H7 (cell line): ENCODE measurements at places on chromosomes 11 and 22.

DNA sequence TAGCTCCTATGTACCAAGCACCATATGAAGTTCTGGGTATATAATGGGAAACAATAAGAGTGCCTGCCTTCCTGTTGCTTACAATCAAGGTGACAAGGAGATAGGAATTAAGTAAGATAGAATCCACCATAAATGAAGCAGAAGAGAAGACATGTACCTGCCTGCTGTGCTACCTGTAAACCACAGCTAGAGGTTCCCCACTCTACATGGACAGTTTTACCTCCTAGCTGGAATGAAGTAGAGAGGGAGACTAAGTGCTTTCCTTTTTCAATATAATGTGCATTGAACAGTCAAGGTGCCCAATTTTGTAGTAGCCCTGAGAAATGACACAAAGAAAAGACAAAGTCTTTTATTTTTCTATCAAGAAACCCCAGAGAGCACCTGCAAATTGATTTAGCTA is 984.6 kb downstream of the DLG2 start:
- no peak for DNase-seq

GRCh38 chr22:31332010-31332409 is 14.1 kb downstream of the PATZ1 start:
- no peak for DNase-seq

- peak; percentile 51 for DNase-seq
Observed at GRCh38 chr11:66470015-66470414, 3.3 kb downstream of the PELI3 start.

DNA sequence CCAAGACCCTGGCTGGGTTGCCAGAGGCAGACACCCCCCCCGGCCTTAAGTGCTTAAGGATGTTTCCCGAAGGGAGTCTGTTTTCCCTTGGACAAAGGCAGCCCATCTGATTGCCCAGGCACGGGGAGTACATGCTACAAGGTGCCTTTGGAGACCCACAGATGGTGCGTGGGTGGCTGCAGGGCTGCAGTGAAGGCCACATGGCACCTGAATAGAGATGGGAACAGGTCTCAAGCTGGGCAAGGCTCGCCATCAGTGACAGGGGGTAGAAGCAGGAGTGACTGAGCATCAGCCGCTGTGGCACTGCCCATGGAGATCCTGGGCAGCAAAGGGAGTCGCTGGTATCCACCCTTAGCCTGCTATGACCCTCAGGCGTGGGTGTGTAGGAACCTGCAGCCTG is 2.4 kb downstream of the RTL6 start:
- DNase-seq: no peak

DNA sequence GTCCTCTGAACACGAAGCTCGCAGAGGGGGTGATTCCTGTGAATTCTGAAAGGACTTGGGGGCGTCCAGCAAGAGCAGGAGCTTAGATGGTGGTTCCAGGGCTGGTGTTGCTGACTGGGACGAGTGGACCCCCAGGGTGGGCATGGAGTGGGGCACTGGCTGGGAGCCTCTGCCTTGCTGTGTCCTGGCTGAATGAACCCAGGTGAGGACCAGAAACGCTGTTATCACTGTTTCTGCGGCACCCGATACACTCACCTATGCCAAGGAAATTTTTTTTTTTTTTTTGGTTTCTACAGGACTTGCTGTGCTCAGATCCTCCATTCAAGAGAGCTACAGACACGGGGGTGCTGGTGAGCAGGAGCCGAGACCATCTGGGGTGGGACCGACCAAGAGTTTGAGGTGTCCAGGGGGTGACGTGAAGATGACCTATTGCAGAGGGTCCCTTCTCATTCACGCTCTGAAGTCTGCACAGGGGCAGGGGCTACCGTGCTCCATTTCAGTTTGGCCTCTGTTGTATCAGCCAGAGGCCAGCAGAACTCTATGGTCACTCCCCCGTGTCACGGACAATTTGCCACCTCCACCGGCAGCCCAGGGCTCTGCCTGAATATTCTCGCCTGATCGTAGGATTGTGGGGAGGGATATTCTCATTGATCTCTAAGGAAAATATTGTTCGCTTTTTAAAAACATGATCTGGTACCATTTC is 3.6 kb downstream of the SMIM38 start:
- DNase-seq: no peak

GRCh38 chr22:35972559-35972958 is 56.1 kb downstream of the RBFOX2 start:
- no peak for DNase-seq

DNA sequence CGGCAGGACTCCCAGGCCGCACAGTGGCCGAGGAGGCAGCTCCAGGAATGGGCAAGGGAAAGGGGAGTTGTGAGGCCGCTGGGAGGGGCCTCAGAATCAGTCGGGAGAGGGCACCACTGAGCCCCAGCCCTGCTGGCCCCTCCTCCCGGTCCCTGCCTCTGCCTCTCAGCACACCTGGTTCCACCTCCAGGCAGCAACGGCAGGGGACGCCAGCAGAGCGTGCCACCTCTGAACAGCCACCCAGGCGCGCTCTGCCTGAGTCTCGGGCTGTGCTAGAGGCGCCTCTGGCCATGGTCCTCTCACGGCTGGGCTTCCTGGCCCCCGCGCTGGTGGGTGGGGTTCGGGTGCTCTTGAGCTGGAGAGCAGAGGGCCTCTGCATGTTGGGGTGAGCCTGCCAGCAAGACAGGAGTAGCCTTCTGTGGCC is 33.0 kb downstream of the MOB2 start:
- DNase-seq: peak; percentile 96

- no peak for DNase-seq
Observed at GRCh38 chr11:114084414-114084813, 24.9 kb downstream of the ZBTB16 start.

GRCh38 chr11:65064847-65065240 is 6.5 kb upstream of the NAALADL1 start:
- DNase-seq: no peak

- no peak for DNase-seq
Observed at GRCh38 chr11:77089004-77089545, 13.6 kb upstream of the OMP start.

DNA sequence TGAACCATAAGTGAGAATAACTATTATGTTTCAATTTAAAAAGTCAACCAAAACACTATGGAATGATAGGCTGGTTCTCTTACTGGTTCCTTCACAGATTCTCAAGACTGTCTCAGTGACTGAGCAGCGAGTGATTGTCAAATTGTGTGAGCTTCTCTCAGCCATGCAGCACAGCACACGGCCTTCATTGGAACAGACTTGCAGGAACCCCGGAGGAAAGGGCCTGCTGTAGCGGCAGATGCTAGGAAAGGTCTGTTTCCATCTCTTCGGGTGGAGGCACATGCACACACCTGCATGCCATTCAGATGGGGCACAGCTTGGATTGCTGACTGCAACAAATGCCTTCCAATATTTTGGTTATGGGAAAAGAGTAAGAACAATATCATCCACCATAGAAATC is 741.8 kb downstream of the OPCML start:
- no peak for DNase-seq

DNA sequence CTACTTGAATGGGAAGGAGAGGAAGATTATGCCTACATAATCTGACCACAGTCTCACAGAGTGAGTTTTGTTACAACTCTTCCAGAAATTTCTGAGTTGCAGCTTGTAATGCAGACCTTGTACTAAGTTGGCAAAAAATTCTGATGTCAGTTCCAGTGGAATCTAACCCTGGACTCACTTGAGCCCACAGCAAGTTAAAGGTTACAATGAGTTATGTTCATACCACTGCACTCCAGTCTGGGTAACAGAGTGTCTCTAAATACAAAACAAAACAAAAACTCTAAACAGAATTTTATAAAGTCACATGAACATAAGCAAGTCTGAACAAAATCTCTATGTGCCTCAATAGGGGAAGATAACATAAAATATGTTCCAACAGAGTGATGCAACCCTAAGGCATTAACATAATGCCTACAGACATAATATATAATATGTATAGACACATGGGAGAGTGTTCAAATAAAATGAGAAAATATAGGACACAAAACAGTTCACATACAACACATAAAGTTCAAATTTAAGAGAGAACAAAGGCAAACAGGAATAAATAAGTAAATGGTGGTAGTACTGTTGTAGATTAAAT is 1.1 kb downstream of the GLYAT start:
- no peak for DNase-seq

DNA sequence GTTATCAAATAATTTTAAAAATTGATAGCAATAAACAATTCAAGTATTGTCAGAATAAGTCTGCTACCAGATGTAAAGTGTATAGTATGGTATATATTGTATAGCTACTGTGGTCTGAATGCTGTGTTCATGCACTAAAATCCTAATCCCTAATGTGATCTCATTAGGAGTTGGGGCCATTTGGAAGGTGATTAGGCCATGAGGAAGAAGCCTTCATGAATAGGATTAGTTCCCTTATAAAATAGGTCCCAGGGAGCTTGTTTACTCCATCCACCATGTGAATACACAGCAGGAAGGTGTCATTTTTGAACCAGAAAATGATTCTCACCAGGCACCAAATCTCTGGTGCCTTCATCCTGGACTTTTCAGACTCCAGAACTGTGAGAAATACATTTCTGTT is 363.0 kb upstream of the CNTN5 start:
- DNase-seq: no peak

- no peak for DNase-seq
Observed at GRCh38 chr11:86678823-86679222, 6.4 kb upstream of the ME3 start.

- DNase-seq: peak; percentile 80
Observed at GRCh38 chr11:1402355-1403077, 12.8 kb downstream of the BRSK2 start.
